Hypothalamus (tissue), 51 donors: ENCODE measurements at places on chromosomes 11 and 22.

DNA sequence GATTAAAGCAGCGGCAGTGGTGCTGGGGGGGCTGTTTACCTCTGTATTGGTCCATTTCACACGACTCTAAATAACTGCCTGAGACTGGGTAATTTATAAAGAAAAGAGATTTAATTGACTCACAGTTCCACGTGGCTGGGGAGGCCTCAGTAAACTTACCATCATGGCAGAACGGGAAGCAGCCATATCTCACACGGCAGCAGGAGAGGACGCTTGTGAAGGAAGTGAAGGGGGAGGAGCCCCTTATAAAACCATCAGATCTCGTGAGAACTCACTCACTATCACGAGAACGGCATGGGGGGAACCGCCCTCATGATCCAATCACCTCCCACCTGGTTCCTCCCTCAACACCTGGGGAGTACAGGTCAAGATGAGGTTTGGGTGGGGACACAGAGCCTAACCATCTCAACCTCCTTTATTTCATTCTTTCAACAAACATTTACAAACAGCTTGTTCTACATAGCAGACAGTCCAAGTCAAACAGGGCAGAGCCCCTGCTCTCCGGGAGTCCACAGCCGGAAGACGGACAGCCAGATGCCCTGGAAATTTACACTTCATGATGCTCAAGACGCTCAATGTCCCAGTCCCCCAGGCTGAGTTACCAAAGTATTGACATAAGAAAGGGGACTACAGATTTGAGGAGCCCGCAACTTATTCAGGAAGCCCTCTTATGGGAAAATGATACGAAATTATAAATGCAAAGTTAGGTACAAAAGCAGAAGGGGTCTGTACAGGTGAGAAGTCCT lies 26.3 kb upstream of the HMGXB4 start:
- DNase-seq, result no peak

- DNase-seq, result no peak
Observed at GRCh38 chr22:38191731-38192474, 9.9 kb upstream of the MAFF start.

DNA sequence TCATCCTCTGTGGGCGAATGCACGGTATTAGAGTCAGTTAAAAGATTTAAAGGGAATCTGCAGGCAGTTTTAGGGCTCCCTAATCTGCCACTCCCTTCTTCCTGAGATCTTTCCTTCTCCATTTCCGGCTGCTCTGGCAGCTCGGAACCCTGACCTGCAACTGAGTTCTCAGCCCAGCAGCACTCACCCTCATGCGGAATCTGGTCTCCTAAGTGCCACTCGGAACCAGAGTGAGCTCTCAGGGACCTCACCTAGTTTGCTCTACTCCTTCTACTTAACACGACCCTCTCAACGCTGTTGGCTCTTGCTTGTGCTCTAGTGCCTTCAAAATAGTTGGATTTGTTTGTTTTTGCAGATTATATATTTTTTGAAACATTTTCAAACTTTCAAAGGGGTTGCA lies 19.3 kb upstream of the IL10RA start:
- DNase-seq, result no peak

DNA sequence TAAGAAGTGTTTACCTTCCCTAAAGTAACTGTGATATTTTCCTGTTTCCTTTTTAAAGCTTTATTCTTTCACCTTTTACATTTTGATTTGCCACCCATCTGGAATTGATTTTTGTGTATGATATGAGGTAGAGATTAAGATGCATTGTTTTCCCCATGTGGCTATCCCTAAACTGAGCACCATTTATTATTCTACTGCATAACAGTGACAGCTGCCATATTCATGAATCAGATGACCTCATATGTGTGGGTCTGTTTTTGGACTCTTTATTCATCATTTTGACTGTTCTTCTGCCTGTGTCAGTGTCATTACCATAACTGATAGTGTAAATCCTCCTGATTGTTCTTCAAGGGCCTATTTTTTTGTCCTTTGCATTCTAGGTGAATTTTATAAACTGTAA lies 50.8 kb downstream of the HIPK3 start:
- no peak for DNase-seq

GRCh38 chr11:12281571-12282478 lies 95.5 kb upstream of the PARVA start:
- peak; percentile 84 for DNase-seq

- no peak for DNase-seq
Observed at GRCh38 chr11:67267188-67268080, 1.2 kb downstream of the GRK2 start.

GRCh38 chr11:112096194-112096593 lies 9.5 kb downstream of the SDHD start:
- no peak for DNase-seq
